CD4-positive, alpha-beta T cell treated with Interleukin-1 beta for 1 hour (primary cell): ENCODE measurements at places on chromosomes 11 and 22.

DNA sequence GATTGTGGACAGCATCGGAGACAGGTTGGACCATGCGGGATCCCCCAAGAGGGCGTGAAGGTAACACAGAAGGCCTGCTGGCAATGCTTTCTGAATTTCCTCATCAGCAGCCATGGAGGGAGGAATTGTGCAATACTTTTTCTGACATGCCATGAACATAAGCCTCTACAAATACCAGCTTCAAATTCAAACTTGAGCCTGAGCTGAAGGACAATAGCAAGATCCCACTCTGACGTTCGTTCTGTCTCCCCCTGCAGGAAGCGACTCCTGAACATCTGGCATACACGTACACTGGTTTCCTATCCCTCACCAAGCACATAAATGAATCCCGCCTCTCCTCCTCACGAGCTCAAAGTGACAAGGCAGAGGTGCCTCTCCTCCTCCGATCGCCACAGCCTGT lies 312.2 kb downstream of the BRD1 start:
- DNase-seq: no peak

GRCh38 chr11:116641561-116642045 lies 131.2 kb downstream of the BUD13 start:
- DNase-seq: peak; percentile 5

DNA sequence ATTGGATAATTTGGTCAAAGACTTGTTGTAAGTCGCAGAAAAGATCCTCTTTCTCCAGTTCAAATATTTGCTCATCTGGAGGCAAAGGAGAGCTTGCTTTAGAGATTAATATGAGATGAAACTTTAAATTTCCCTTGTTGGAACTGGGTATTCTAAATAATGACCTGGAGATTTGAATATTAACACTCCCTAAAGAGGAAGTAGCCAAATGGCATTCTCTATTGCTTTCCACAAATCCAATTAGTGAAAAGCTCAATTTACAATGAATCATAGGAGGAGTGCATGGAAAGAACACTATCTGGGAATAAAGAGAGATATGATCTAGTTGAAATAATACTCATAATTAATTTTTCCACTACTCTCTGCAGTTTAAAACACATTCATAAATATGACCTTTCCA lies 641.6 kb upstream of the TENM4 start:
- DNase-seq: no peak

- no peak for DNase-seq
Observed at GRCh38 chr22:30079952-30080533, at the start of gene HORMAD2. HORMAD2 (plus strand) TSS chr22:30080464; CDS start chr22:30093953, 13,489 bp downstream.

DNA sequence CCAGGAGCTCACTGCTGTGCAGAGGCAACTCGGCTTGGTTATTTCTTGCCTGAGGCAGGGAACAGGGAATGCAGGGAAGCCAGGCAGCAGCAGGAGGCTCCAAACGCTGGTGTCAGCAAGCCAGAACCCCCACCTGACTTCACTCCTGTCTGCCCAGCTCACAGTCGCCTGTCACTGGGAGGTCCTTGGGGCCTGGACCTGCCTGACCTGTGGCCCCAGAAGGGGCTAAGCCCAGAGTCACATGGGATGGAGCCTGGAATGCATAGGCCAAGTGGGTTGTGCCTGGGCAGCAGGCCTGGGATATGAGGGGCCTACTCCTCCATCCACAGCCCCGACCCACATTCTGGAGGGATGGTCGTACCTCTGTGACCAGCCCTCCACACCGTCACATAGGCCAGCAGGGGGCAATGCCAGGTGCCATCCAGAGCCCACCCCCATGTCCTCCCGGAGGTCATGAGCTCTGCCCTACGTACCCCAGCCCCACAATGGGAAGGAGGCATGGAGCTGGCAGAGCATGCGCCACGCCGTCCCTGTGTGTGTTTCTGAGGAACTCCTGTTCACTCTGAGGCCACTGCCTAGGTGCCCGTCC lies 5.2 kb downstream of the RASSF7 start:
- no peak for DNase-seq

GRCh38 chr11:97743205-97743742 lies 1277.5 kb upstream of the CNTN5 start:
- no peak for DNase-seq

DNA sequence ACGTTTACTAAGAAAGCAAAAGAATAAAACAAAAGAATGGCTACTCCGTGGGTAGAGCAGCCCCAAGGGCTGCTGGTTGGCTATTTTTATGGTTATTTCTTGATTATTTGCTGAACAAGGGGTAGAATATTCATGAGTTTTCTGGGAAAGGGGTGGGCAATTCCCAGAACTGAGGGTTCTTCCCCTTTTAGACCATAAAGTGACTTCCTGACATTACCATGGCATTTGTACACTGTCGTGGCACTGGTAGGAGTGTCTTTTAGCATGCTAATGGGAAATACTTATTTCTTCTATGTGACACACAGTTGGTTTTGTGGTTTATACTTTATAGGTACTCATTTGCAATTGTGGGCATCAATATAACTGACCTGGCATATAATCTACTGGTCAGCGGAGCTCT lies 56.3 kb downstream of the SLN start:
- no peak for DNase-seq

DNA sequence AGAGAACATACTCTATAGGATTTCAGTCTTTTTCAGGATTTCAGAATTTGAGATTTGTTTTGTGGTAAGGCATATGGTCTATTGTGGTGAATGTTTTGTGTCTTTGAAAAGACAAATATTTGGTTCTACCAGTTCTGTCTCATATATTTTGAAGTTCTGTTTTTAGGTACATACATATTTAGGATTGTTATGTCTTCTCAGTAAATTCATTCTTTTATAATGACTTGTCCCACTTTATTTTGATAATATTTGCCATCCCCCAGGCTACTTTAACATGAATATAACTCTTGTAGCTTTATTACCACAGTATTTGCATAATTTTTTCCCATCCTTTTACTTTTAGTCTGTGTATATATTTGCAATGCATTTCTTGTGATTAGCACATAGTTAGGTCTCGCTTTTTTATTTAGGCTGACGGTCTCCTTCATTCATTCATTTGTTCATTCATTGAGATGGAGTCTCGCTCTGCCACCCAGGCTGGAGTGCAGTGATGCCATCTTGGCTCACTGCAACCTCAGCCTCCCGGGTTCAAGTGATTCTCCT lies 32.1 kb downstream of the MTMR3 start:
- DNase-seq: no peak

DNA sequence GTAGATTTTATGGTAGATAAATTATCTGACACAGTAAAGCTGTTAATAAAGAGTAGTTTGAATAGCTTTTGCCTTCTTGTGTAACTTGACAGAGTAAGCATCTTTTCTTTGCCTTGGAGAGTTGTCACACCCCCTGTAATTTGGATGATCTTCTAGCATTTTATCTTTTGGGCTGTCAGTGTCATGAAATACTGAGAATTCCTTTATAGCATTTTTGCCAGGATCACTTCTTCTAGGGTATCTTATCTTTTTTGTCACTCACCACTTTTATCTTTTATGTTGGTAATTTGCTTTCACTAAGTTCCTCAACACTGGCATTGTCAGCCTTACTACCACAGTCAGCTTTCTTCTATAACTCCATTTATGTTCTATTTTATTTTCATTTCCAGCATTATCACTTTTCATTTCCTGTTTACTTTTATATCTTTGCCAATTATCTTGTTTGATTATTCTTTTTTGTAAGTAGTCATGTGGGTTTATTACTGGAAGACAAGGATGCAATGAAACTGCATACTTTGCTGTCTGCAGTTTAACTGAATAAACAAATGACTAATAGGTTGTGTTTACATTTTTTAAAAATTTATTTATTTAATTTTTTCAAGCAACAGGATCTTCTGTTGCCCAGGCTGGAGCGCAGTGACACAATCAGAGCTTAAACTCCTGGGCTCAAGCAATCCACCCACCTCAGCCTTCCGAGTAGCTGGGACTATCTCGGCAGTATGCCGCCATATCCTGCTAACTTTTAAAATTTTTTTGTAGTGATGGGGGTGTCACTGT lies 28.1 kb upstream of the ACAT1 start:
- DNase-seq: no peak

DNA sequence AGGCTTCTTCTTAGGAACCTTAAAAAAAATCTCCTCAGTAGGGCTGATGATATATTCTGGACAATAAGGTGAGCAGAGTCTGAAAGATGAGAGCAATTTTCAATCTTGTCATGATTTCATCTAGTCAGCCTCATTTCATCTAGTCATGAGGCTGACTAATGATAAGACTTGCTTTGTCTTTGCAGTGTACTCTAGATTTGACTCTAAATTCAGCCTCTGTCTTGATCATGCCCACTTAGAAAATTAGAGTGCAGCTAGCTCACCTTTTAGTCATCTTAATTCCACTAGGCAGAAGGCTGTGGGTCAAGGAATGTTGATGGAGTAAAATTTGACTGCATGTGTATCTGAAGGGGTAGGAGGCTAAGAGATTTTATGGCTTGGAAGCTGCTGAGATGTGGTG lies 5.5 kb downstream of the EHF start:
- DNase-seq: no peak

DNA sequence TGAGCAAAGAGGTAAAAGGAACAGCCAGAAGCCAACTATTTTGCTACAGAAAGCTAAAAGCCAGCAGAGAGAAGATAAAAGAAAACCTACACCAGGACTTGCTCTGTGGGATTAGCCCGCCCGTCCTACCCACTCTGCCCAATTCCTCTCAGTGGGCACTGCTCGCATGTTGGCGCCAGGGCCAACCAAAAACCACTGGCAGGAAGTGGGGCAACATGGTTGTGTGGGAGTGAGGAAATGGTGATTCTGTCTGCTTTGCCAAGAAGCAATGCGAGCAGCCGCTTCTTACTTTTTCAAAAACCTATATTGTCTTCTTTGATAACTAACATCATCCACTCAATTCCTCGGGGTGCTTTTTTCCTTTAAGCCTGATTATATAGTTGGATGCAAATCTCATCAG lies 14.2 kb upstream of the APOA1 start:
- DNase-seq: peak; percentile 46

GRCh38 chr11:12897390-12897789 lies 111.7 kb upstream of the RASSF10 start:
- DNase-seq: no peak

- no peak for DNase-seq
Observed at GRCh38 chr11:36447514-36447913, 62.6 kb downstream of the TRAF6 start.

DNA sequence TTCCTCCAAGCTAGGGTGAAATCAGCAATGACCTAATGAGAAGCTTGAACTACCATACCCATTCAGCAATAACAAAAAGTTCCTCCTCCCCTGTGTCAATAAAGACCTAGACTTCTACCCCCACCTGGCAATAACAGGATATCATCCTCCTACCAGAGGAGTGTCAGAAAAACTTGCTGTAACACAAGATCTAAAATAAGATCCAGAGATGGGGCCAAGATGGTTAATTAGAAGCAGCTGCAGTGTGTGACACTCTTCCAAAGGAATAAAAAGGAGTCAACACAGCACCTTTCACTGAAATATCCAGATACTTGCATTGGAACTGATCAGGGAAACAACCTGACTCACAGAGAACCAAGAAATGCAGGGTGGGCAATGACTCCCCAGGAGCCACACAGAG lies 84.4 kb upstream of the ARHGAP42 start:
- no peak for DNase-seq

DNA sequence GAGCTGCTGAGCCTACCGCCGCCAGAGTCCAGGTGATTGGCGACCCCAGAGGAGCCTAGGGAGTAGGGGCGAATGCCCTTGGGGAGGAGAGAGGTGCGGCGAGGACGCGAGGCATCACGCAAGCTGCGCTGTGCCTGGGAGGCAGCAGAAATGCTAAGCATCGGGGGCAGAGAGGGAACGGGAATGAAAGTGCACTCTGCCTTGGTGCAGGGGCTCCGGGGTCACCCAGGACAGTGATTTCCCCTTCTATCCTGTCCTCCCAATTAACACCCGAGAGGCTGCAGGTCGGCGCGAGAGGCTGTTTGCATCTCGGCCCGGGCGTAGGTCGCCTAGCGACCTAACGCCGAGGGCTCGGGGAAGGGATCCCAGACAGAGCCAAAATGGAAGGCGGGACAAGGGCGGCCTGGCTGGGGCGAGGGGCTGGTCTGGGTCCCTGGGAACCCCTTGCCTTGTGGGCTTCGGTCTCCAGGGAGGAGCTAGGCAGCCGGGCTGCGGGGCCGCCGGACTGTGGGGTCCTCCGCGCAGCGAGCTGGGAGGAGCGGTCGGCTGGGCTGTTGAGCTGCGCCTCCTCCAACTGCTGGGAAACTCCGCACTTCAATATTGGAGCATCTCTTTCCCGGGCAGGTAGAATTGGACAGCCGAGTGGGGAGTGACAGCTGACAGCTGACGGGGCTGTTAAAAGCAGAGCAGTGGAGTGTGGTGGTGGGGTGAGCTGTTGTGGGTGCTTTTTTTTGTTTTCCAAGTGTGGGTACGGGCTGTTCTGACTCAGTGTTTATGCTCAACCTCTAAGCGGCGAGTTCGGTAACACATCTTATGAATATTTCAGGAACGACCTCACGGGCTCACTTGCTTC lies 657 bp downstream of the ELMOD1 start:
- DNase-seq: no peak

- no peak for DNase-seq
Observed at GRCh38 chr22:44850946-44851345, 98.6 kb downstream of the ARHGAP8 start.
